ENCODE measurements at places on chromosomes 11 and 22.

GRCh38 chr11:66418168-66418985, 2.5 kb upstream of the NPAS4 start:
- DNase-seq = peak; percentile 45

- DNase-seq = no peak
These were observed 36.1 kb upstream of the AMOTL1 start for GRCh38 chr11:94731880-94732601.

DNA sequence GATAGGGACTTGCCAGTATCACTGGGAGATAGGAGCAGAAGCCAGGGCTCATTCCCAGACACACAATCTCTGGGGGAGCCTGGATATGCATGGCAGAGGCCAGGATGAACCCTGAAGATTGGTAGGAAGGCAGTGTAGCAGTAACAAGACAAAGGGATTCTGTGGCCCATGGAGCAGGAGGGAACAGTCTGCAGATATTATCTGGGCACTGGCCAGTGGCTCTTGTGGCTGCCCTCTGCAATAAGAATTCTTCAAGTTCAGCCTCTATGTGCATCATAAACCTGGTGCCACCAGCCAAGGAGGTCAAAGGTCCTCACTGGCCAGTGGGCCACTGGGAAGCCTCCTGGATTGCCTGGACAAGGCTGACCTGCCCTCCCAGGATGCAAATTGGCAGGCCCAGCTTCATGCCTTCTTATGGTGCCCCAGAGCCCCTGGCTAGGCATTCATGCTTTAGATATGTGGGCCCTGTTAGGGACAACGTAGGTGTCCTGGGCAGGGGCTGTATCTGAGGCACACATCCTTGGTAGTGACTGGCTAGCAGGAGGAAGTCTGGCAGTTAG, 29.2 kb downstream of the KCNQ1OT1 start:
- DNase-seq = no peak

DNA sequence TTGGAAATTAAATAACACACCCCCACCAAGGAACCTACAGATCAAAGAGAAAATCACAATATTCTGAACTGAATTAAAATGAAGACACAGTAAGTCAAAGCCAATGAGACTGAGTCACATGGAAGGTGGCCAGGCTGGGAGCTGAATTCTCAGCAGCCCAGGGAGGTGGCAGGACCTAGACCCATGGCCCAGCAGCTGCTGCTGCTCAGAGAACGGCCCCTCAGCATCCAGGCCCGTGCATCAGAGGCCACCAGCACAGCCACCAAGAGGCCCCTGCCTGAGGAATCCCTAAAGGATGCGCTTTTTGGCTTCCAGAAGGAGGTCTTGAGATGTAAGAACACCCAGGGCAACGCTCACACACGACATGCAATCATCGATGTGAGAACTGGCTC, 35.0 kb downstream of the TBX1 start:
- no peak for DNase-seq

DNA sequence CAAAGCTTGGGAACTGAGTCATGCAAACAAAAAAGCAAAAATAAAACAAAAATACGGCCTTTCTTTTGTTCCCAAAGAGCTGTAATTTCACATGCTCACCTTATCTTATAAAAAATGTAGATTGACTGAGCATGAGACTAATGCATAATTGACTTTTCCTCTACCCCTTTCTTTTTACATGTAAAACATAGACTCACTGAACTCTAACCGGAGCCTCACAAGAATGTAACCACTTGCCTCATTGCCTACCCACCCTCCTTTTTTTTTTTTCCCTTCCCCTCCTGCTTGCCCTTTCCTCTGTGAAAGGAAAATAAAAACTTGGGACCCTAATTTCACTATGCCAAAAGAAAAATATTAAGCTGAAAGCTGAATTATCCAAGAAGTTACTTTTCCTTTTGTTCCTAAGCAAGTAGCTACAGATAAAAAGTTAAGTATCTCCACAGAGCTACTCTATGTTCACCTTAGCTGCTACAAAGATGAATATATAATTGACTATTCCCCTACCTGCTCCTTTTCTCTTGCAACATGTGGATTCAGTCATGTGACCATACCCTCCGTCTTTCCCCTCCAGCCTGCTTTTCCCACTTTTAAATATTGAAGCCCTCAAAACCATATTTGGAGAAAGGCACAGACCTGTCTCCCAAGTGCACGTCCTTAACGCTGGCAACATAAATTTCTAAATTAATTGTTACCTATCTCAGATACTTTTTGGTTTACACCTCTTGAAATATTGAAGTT, 39.6 kb upstream of the WEE1 start:
- DNase-seq = no peak

- DNase-seq = no peak
These were observed 10.4 kb downstream of the ANO5 start for GRCh38 chr11:22203281-22203680.

GRCh38 chr11:12087075-12088004, 23.1 kb upstream of the MICAL2 start:
- no peak for DNase-seq

- DNase-seq = no peak
These were observed 2.5 kb upstream of the POLD4 start for GRCh38 chr11:67355794-67356386.

DNA sequence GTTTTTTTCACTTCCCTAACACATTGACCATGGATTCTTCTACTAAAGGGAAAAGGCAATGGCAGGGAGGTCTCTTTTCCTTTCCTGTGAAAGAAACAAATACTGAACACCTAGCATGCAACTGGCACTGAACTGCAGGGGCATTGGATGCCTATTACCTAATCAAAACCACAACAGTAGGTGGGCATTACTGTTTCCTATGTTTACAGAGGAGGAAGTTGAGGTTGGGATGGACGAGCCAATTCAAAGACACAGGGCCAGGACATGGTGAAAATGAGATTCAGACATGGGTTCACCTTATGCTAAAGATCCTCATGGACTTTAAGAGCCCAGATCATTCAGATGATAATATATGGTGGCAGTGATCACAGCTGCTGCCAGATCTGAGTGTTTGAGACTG, 407.0 kb downstream of the MIAT start:
- DNase-seq = no peak

DNA sequence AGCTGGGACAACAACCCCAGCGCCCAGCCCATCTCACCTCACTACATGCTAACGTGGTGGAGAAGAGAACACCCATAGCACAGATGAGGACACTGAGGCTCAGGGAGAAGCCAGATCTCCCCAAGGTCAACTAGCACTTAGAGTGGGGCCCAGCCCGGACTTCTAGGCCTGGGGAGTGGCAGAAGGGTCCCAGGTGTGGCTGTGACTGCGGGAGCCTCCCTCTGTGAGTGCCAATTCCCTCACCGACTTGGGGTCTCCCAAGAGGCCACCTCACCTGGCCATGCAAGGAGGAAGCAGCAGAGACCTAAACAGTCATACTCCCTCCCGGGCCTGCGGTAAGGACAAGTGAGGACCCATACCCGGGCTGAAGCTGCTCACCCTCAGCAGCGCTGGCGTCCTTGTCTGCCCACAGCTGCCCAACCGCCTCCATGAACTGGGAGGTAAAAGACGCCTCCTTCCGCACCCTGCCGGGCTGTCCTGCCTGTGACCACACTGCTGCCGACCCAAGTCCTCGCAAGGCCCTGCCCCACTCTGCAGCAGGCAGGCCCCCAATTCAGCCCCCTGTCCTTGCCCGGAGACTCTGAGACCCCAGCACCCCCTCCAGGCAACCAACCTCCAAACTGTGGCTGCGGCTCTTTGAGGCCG, 93.2 kb upstream of the RTL6 start:
- DNase-seq = no peak

GRCh38 chr11:72821920-72822799, 7.9 kb downstream of the ATG16L2 start:
- DNase-seq = peak; percentile 91

- DNase-seq = no peak
These were observed 38.7 kb upstream of the FAR1 start for GRCh38 chr11:13629779-13630178.

GRCh38 chr11:70109006-70109405, 30.9 kb downstream of the ANO1 start:
- DNase-seq = no peak

- DNase-seq = no peak
These were observed 7.1 kb upstream of the PDGFB start for GRCh38 chr22:39251762-39252460.

DNA sequence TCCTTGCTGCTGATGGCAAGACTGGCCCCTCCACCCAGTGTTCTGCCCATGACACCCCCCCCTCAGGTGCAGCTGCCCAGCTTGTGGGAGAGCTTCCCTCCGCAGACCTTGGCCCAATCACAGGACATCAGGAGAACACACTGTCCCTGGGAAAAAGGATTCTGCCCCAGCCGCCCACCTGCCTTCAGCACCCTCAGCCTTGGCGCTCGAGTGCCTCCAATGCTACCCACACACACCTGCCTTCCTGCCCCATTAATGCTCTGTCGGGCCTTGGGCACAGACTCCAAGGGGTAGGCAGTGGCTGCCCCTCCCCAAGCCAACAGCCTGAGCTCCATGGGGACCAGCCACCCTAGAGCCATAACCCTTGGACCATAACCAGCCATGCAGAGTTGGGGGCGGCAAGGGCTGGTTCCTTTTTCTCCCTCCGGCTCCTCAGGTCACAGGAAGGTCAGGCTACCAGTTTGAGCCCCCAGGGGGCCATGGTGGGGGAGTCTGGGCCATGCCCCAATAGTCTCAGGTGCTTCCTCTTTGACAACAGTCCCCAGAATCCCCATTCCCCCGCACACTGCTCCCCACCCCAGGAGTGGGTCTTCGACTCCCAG, 1.3 kb upstream of the ZNF70 start:
- DNase-seq = no peak

GRCh38 chr11:6606471-6607189, 3.1 kb downstream of the ILK start:
- no peak for DNase-seq

DNA sequence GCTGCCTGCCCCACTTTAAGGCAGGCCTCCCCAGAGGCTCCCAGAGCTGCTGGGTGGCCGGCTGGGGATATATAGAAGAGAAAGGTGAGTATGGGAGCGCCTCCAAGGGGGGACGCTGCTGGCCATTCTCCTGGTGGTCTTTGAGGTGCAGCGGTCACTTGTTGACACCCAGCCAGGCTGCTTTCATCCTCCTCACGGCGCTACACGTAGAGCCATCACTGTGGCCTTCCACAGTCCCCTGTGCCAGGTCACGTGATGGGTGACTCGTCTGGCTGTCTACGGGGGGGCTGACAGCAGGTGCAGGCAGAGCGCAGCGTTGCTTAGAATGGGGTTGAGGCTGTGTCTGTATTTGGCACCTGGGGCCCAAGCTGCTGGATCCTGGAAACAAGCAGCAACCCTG, 1.9 kb downstream of the ACR start:
- no peak for DNase-seq

GRCh38 chr11:14275076-14275475, 83.9 kb downstream of the RRAS2 start:
- DNase-seq = no peak

GRCh38 chr11:125110506-125110905, 920 bp downstream of the TMEM218 start:
- no peak for DNase-seq

- DNase-seq = no peak
These were observed 56.7 kb downstream of the PPP6R3 start for GRCh38 chr11:68517121-68517741.

DNA sequence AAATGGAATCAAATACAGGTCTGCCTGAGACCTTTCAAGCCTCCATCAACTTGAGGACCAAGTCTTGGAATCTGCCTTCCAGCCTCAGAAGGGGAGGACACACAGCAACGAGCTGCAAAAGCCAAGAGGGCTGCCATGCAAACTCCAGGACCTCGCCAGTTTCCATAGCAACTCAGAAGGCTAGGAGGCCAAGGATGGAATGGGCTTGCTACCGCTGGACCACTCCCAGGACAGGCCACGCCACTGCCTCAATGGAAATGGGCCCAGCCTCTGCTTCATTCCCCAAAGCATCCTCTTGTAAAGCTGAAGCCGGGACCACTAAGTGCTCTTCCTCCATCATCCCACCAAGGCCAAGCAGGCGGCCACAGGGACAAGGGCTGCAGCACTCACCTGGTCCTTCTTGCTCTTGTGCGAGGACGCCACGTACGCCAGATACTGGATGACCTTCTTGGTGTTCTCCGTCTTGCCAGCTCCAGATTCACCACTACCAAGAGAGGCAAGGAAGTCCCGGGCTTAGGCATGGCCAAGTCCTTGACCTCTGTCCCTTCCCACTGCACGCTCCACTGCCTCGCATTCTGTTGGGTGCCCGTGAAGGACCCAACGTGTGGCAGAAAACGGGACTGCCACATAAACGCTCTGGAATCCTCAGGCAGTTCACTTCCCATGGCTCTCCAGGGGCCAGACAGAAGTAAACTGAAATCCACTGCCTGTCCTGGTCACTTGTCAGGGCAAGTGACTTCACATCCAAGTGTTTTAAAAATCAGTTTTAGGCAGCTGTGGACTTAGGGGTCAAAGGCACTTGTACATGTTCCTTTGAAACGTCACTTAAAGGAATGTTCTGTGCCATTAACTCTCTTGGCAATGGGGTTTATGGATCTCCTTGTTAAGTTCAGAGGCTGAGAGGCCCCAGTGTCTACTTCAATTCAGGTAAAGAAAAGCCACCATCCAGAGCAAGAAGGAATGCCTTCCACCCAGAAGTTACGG, 61.3 kb downstream of the MYH9 start:
- no peak for DNase-seq

GRCh38 chr11:2102132-2102882, 36.9 kb downstream of the IGF2 start:
- no peak for DNase-seq

- DNase-seq = no peak
These were observed 49.6 kb downstream of the KIF18A start for GRCh38 chr11:28058333-28058732.

GRCh38 chr11:30218278-30218677, 12.5 kb upstream of the FSHB start:
- DNase-seq = no peak

DNA sequence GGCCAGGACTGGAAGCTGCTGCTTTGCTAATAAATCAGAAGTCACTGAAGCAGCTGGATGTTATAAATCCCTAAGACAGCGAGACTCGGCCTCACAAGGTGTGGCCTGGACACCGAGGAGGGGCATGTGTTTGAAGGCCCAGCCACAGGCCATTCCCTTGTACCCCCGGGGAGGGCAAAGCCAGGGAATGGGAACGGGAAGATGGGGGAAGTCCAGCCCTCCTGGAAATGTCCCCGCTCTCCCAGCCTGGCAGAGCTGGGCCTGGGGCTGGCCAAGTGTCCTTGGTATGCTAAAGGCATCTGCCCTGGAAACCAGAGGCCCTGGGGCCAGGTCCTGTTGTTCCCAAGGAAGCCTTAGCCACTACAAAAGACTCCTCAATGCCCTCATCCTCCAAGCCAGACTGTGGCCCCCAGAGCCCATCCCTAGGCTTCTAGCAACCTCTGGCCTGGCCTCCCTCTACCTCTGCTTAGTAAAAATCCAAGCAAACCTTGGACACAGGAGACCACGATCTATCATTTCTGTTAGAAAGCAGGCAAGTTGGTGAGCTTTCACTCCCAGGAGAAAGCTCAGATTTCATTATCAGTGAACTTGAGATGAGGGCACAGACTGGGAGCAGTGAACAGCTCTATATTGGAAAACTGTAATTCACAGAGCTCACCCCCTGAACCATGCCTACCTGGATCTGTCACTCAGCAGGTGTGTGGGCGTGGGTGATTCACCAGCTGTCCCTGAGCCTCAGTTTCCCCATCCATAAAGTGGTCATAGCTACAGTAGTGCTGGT, 11.0 kb downstream of the CHST1 start:
- no peak for DNase-seq

- DNase-seq = no peak
These were observed 34.5 kb upstream of the ANO3 start for GRCh38 chr11:26297189-26297975.

- no peak for DNase-seq
These were observed 809 bp downstream of the PDE2A start for GRCh38 chr11:72673284-72673942.

- no peak for DNase-seq
These were observed 182.4 kb downstream of the SPON1 start for GRCh38 chr11:14144934-14145333.

All from stimulated activated CD4-positive, alpha-beta T cell treated with anti-CD3 and anti-CD28 coated beads, Interleukin-1b, Interleukin-23, amount 100 ng/mL, for 4 hours (primary cell).